ENCODE measurements at places on chromosomes 2 and 18. TPM values are rescaled to one million over a fixed set of nuclear protein-coding genes. Genes with fewer than 3 reads are reported as not detected.

Gene PAX8
- total RNA-seq: not detected

Gene PPIL3
- total RNA-seq: 49.1 TPM

Gene NMUR1
- total RNA-seq: 0.41 TPM

Gene FIGN
- 1.9 TPM for total RNA-seq

Gene NR4A2
- 4.3 TPM for total RNA-seq

Gene CD207
- not detected for total RNA-seq

Gene KIF3C
- total RNA-seq: 3.8 TPM

Gene MPPE1
- total RNA-seq: 32.7 TPM

Gene PLEKHB2
- total RNA-seq: 74.4 TPM

Gene TLX2
- not detected for total RNA-seq

Gene TBR1
- not detected for total RNA-seq

Gene RGPD5
- 53.6 TPM for total RNA-seq

Gene RAB11FIP5
- 24.3 TPM for total RNA-seq

Gene MAP2
- 11.5 TPM for total RNA-seq

Gene ADCYAP1
- 3.7 TPM for total RNA-seq

Gene MRPS9
- total RNA-seq: 32.2 TPM

Gene DGKD
- 51.7 TPM for total RNA-seq

Gene SGPP2
- total RNA-seq: 2.3 TPM

Gene IL36RN
- 5.6 TPM for total RNA-seq

Gene UGT1A1
- total RNA-seq: 0.41 TPM

Gene SEPTIN10
- 113 TPM for total RNA-seq

Gene AQP12B
- total RNA-seq: not detected

Gene ATRAID
- total RNA-seq: 114 TPM

Gene OSBPL6
- 12.0 TPM for total RNA-seq

Gene FSHR
- not detected for total RNA-seq

Gene DSG1
- 17.2 TPM for total RNA-seq

Gene DLX2
- 0.72 TPM for total RNA-seq

Gene UGT1A6
- 9.6 TPM for total RNA-seq

Gene SNRNP200
- total RNA-seq: 66.6 TPM

Gene LRRC30
- total RNA-seq: 2.7 TPM

Gene GALM
- total RNA-seq: 19.7 TPM

Gene MROH2A
- total RNA-seq: 2.5 TPM

Gene SLC9A4
- total RNA-seq: 0.10 TPM

Gene STARD6
- not detected for total RNA-seq

Gene ACTG2
- total RNA-seq: 7.9 TPM

Gene C1GALT1C1L
- total RNA-seq: not detected

Gene NT5C1B
- not detected for total RNA-seq

Gene ASIC4
- total RNA-seq: 0.10 TPM

Gene CFAP53
- 0.31 TPM for total RNA-seq

Gene TMEM37
- 3.1 TPM for total RNA-seq

Data from tongue (tissue), 3 donors.